ENCODE measurements at places on chromosomes 5 and 9.
A peak's percentile ranks its signal among the peaks of the same experiment; 100 is the strongest.

DNA sequence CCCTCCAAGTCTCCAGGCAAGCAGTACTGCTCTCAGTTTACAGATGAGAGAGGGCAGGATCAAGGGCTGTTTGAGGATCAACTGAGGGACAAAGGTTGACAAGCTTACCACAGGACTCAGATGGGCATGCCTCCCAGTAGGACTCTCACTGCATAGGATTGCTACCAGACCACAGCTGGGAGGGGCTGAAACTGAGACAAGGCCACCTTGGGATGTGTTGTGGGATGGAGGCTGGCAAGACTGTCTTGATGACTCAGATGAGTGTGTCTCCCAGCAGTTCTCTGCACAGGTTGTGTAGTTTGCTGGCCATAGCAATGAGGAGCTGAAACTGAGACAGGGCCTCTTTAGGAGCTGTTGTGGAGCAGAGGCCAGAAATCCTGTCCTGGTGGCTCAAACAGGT lies 222.2 kb upstream of the IRX1 start:
- no peak for DNase-seq

- DNase-seq, result no peak
Observed at GRCh38 chr5:112694853-112695709, 42.6 kb upstream of the APC start.

- no peak for DNase-seq
Observed at GRCh38 chr9:37602817-37603216, 10.4 kb upstream of the TOMM5 start.

GRCh38 chr5:134345996-134346395 lies 21.0 kb downstream of the CDKL3 start:
- no peak for DNase-seq

DNA sequence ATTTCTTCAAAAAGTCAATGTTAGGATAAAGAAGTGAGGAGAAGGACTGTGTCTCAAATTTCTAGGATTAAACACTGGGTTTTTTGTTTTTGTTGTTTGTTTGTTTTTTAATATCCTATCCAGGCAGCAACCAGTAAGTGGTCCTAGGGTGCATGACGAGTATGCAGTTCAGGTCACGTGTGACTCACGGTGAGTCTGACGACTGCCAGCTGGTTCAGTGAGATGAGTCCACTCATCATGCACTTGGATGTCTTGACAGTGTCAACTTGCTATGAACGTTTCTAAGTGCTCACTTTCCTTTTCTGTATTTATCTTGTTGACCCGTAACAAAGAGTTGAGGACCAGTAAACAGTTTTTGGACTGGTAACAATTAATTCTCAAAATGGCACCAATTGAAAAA lies 32.7 kb downstream of the ATG10 start:
- DNase-seq, result no peak

DNA sequence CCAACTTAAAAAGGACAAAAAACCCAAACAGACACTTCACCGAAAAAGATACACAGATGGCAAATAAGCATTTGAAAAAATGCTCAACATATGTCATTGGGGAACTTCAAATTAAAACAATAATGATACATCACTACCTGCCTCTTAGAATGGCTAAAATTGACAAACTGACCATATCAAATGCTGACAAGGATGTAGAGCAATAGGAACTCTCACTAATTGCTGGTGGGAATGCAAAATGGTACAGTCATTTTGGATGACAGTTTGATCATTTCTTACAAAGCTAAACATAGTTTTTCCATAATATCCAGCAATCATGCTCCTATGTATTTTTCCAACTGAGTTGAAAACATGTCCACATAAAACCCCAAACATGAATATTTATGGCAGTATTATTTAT lies 58.9 kb upstream of the RAPGEF6 start:
- DNase-seq, result no peak

DNA sequence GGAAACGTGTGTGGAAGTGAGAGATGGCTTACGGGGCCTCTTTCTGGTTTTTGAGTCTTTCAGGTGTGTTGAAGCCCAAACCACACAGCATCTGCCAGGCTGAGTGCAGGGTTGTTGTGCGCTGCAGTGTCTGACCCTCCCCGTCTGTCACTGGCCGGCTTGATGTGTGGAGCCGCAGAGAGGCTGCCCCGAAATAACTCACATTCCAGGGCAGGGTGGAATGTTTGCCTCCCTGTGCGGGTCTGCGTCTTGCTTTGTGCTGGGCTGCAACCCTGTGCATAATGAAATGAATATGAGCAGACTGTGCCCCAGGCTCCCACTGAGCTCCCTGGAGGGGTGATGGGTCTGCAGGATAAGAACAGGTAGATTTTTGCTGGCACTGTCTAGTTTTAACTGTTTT lies 9.9 kb upstream of the PLEKHG4B start:
- peak; percentile 34 for DNase-seq

DNA sequence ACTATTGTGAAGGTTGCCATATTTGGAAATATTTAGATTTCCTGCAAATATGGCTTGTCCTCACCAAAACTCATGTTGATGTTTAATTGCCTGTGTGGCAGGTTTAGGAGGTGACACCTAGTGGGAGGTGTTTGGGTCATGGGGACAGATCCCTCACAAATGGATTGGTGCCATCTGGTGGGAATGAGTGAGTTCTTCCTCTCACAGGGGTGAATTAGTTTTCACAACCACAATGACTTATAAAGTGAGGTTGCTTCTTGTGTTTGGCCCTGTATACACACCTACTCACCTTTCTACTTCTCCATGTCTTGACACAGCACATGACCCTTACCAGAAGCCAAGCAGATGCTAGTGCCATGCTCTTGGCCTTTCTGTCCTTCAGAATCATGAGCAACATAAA lies 41.1 kb downstream of the ISOC1 start:
- no peak for DNase-seq

DNA sequence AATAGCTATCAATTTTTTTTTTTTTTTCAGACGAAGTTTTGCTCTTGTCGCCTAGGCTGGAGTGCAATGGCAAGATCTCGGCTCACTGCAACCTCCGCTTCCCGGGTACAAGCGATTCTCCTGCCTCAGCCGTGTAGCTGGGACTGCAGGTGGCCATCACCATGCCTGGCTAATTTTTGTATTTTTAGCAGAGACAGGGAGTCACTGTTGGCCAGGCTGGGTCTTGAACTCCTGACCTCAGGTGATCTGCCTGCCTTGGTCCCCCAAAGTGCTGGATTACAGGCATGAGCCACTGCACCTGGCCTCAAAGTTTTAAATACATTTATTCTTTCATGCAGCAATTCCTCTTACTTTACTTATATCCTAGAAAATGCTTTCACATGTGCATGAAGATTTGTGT lies 17.6 kb downstream of the TRIM14 start:
- no peak for DNase-seq

- DNase-seq, result no peak
Observed at GRCh38 chr5:122435234-122435633, 123.2 kb downstream of the SNCAIP start.

DNA sequence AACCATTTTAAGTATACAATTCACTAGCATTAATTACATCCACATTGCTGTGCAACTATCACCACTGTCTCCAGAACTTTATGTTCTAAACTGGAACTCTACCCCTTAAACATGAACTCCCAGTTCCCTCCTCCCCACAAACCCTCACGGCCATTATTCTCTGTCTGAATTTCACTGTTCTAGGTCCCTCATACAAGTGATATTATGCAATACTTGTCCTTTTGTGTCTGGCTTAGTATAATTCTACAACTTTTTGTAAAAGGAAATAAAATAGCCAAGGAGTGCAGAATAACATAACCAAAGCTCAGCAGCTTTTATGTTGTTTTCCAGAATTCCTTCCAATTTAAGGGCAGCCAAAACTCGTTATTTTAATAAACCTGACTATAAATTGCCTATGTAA lies 53.2 kb downstream of the NAA35 start:
- no peak for DNase-seq

- DNase-seq, result no peak
Observed at GRCh38 chr9:113569472-113570060, 106.0 kb downstream of the RGS3 start.

DNA sequence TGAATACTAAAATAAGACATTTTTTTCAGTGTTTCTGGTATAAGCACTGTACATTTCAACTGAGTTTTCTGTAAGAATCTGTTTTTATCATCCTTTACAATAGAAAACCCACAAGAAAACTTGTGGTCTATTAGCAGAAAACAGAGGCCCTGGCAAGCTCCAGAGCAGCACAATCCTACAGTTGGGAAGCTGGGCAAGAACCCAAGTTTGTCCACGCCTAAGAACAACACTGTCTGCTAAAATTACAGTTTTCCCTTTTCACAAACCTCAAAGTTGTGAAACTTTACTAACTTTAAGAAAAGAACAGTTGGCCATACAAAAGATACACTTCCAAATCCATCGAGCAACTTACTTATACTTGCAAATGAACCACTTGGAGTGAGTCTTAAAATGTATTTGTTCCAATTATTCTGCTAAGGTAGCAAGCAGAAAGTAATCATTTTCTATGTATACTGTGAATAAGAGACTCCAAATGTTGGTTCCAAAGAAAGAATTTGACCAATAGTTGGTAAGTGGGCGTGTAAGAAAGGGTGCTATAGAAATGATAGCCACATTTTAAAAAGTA lies 982.0 kb upstream of the ARRDC3 start:
- DNase-seq, result no peak

- DNase-seq, result no peak
Observed at GRCh38 chr9:71765693-71766092, 2.6 kb downstream of the CEMIP2 start.

DNA sequence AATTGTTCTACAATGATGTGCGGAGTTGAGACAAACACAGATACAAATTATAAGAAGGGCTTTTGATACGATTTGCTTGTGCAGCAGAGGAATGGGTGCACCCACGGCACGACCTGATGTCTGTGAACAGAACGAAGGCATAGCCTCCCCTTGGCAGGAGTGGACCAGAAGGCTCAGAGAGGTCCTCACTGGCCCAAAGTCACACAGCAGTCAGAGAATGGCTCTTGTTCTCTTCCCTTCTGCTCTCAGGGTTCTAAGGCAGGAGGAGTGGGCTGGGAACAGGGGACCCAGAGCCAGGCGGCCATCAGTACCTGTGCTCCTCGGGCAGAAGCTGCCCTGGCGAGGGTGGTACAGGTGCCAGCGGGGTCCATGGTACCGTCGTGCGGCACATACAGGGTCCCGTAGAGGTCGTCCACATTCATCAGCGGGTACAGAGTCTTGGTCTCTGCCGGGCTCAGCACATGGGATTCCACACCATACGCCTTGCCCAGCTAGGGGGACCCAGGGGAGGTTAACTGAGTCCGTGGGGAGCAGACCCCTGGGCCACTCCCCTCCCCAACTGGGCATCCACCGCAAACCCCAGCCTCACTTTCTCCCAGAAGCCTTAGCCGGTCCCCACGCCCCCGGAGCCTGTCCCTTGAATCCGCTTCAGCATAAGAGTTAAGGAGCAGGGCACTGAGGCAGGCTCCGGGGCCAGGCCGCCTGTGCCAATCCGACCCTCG lies 7.0 kb downstream of the SARDH start:
- no peak for DNase-seq

DNA sequence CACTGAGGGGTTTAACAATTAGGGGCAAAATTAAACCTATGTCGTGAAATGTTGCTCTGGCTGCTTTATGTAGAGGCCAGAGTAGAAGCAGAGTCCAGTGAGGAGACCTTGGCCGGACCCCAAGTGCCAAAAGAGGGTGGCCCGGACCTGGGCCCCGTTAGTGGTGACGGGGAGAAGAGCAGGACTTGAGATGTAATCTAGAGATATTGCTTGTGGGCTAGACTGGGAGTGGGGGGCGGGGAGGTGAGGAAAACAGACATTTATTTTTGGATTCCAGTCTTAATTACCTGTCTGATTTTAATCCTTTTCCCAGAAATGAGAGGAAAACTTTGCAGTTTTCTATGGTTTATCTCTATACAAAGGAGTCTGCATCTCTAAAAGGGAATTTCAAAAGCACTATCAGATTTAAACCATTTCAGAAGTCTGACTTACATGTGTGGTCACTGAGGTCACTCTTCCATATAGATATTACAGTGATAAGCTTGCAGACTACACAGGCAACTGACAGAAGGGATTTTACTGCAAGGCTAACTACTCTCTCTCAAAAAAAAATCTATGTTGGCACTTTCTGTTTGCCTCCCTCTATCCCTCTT lies 108.1 kb downstream of the MED27 start:
- no peak for DNase-seq

DNA sequence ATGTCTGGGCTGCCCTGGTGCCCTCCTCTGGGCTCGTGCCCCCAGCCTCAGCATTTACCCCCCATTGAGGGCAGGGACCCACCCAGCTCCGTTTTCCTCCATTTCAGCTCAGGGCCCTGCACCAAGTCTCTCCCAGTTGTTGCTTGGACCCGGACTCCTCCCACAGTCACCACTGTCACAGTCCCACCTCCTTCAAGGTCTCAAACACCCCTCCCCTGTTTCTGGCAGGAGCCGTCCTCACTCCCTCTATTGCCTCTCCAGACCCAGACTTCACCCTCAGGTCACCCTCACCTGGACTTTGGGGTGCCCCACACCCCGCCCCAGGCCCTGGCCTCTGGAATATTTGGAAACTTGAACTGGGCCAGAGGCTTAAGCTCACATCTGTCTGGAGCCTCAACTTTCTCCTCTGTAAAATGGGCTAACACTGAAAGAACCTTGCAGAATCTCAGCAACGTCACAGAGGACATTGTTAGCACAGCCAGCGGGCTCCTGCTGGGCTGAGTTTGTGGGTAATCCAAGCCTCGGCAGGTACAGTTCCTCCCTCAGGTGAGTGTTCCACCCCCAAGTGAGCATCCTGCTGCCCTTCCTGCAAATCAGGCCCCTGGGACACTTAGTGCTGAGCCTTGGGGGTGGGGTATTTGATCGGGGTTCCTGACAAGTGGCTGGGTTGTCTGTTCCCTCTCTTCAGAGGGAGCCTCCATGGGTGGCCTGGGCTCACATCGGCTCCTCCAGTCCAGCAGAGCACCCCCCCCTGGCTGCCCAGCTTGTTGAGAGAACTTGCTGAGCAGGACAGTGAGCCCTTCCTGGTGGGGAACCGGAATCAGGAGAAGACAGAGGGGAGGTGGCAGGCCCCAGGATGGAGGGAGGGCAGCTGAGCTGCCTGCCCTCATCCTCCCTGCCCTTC lies 130.1 kb downstream of the C9orf50 start:
- DNase-seq, result no peak

- no peak for DNase-seq
Observed at GRCh38 chr9:127165116-127165515, 42.7 kb upstream of the ANGPTL2 start.

GRCh38 chr9:74856989-74857388 lies 30.7 kb downstream of the TRPM6 start:
- DNase-seq, result no peak

- DNase-seq, result no peak
Observed at GRCh38 chr5:52876456-52876855, 88.7 kb downstream of the ITGA1 start.

DNA sequence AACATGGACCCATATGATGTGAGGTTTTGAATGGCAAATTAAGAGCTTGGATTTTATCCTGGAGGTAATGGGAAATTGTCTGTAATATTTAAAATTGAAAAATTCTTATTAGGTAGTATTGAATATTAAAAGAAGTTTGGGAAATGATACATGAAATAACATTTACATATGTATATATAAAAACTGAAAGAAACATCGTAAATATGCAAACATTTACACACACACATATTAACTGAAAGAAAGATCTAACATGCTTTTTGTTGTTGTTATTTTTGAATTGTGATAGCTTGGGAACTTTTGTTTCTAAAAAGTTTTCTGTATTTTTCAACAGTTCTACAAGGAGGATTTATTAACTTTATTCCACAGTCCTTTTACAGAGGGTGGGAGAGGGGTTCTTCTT lies 82.8 kb upstream of the ITGA2 start:
- no peak for DNase-seq

- no peak for DNase-seq
Observed at GRCh38 chr9:132583584-132584304, 1.3 kb downstream of the BARHL1 start.

All from RPMI8226 (cell line).